ENCODE measurements at places on chromosomes 3 and 15.

- DNase-seq, result no peak
Measured at GRCh38 chr3:157330206-157330605, 106.4 kb upstream of the PTX3 start.

GRCh38 chr3:154086286-154086685 is 34.9 kb upstream of the ARHGEF26 start:
- DNase-seq, result no peak

DNA sequence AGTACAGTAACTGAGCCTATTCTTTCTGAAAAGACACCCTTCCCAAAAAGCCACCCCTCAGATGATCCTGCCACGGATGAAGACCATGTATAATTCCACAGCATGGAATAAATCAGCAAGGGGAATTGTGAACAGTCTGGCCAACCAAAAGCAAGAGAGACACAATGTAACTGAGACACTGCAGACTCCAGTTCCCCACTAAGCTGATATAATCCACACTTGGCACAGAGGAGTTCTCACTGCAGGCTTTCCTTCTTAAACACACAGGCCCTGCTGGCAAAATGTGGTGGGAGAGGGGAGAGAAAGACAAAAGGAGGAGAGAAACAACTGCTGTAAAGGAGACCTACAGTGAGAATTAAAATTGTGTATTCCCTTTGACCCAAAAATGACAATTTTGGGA is 12.7 kb downstream of the GPR156 start:
- DNase-seq, result no peak

- DNase-seq, result no peak
Measured at GRCh38 chr15:52406601-52407000, 111.0 kb upstream of the MYO5C start.
